ENCODE measurements at places on chromosomes 6 and 20.

DNA sequence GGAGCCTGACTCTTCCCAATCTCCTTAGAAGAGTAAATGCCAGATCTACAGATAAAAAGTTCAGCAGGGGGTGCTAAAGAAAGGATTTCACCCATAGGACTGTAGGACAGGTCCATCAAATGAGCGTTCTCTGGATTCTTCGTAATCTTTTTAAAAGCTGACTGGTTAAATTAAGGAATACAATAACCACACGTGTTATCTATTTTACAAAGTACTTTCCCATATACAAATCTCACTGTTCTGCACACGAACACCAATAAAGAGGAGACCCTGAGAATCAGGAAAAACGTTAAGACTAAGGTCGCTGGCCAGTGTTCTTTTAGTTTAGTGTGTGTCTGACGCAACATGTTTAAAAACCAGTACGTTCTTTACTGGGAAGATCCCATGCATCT lies 542 bp downstream of the TUBE1 start:
- DNase-seq, result no peak

GRCh38 chr6:15317934-15318902 lies 72.3 kb downstream of the JARID2 start:
- DNase-seq, result no peak

DNA sequence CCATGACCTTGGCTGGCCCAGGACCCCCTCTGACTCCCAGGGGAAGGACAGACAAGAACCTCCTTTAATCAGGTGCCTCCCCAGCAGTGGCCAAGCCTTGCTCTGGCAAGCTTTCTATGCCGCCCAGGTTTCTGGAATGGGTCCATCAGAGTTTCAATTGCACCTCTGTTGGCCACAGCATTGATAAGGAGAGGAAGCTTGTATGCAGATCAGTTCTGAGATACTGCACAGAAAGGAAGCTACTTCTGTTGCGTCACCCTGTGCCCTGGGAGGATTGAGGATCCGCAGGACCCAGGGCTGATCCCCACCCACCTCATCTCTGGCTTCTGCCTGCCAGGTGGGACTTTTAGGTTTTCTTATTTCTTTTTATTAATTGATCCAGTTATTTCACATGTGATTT lies 167.2 kb downstream of the TFAP2C start:
- no peak for DNase-seq

- no peak for DNase-seq
Observed at GRCh38 chr20:43827940-43828562, 86.6 kb upstream of the TOX2 start.

DNA sequence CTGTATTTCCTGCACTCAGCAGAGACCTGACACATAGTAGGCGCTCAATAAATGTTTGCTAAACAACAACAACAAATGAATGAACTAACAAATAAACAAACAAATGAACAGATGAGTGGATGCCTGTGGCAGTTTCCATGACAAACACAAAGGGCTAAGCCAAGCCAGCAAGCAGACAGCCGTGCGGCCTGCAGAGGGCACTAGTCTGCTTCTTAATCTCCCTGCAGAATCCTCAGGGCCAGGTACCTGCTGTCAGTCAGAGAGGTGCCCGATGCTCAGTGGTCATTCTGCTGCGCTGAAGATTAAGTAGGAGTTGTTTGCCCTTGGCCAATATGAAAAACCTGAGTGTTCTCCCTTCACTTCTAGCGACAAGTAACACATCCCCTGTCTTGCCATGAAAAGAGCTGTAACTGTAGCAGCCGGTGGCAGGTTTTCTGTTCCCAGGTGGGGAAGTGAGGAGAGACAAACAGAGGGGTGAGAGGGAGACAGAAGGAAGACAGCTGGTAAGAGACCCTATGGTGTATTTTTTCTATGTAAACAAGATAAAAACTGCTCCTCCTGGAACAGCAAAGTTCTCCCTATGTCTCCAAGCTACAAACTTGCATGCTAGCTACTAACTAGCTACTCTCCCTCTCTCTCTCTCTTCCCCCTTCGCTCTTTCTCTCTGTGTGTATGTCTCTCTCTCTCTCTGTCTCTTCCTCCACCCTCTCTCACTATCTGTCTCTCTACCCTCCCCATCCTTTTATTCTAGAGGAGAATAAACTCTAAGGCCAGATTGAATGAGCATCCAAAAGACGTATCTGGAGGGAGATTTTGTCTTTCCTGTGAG lies at the start of gene MC3R:
TSS of gene MC3R (plus strand) at position 779 of the 829 bp plus-strand sequence. CDS start 112 bp downstream, outside the sequence.
- peak; percentile 3 for DNase-seq

DNA sequence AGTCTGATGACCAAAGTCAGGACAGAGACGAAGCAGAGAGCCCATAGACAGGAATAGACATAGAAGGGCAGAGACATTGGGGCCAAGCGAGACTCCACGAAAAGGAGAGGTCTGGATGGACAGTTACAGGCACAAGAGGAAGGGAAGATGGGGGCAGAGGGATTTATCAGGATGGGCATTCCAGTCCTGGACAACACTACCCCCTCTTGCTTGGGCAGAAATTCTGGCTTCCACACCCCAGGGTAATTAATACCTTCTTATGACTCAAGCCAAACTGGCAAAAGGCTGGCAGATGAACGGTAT lies 82.2 kb upstream of the MAFB start:
- DNase-seq, result no peak

GRCh38 chr6:160130729-160131484 lies 9.3 kb downstream of the SLC22A1 start:
- DNase-seq, result no peak

DNA sequence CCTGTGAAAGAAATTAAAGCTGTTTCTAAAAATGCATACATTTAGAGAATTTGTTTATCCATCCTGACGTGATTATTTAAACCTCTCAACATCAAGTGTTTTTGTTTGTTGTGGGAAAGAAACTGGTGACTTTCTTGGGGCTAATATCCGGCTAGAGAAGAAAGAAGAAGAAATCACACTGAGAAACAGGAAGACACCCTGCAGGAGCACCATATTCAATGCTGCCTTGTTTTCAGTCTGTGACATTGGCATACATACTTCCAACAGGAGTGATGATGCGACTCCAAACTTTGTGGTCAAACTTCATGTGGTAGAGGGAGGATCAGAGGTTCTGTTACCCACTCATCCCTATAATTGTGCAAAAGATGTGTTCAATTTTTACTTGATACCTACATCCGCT lies 997.6 kb upstream of the CITED2 start:
- no peak for DNase-seq

- DNase-seq, result no peak
Observed at GRCh38 chr6:89209457-89209856, 7.7 kb downstream of the GABRR1 start.

GRCh38 chr20:38139977-38140753 lies 24.9 kb downstream of the TGM2 start:
- DNase-seq, result no peak

DNA sequence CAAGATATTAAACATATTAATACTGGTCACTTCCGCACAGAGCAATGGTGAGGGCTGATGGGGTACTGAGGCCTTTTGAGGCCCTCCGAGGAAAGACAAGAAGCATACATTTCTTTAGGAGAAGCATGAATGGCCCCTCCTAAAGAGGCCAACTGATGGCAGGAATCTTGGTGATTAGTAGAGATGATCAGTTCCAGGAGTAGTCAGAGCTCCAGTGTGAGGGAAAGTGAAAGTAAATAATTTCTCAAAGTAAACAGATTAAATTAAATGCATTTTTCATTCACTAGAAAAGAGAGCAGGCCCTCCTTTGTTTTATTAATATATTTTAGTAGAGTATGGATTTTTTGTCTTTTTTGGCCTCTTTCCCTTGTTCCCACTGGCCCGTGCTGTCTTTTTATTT lies 38.2 kb downstream of the NOX3 start:
- no peak for DNase-seq

DNA sequence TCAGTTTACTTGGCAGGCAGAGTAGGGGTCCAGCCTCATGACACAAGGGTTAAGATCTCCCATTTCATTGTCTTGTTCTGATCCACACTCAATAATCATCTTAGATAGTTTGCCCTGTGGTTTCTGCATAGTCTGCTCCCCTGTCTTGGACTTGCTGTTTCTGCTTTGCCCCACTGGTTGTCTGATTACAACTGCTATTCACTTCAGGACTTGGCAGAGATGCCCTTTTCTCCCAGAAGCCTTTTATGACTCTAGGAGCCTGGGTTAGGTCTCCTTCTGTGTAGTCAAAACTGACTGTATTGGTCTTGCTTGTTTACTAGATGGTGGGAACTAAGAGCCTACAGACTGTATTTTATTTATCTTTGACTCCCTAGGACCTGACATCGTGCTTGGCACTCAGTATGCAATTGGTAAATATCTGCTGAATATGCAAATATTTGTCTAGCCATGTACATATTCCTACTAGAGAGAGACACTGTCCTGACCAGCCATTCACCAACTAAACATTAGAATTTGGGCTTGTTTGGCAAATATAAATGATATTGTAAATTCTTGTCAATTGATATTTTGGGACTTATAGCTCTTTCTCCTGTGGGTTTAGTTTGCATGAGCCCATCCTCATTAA lies 165.9 kb upstream of the KCNK16 start:
- no peak for DNase-seq

- no peak for DNase-seq
Observed at GRCh38 chr6:161487694-161488093, 213.8 kb upstream of the AGPAT4 start.

DNA sequence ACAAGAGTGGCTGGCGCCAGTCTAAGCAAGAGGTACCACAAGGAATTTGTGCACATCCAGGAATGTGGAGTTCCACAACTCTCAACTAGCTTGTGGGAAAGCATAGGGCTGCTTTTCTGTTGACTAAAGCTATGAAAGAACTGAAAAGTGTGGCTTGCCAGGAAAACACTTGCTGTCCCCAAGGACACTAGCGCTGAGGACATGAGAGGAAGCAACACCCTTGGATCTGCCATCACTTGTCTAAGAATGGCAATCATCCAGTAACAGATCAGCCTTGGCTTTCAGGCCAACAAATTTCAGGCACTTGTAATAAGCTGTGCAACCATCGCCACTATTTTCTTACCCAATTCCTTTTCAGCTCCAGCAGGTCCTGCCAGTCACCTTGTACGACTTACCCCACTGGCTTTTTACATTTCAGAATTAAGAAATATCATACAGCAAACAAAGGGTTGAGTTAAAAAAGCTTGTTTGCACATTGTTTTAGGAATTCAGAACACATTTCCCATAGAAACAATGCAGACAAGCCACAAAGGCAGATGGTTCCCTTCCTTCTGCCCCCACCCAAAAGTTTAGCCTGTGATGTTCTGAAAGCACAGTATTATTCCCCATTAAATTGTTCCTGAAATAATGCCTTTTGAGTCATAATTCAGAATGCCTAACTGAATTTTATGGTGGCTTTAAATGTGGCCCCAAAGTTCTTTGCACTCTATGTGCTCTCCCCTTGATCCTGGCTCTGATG lies 57.9 kb upstream of the SSTR4 start:
- DNase-seq, result no peak

DNA sequence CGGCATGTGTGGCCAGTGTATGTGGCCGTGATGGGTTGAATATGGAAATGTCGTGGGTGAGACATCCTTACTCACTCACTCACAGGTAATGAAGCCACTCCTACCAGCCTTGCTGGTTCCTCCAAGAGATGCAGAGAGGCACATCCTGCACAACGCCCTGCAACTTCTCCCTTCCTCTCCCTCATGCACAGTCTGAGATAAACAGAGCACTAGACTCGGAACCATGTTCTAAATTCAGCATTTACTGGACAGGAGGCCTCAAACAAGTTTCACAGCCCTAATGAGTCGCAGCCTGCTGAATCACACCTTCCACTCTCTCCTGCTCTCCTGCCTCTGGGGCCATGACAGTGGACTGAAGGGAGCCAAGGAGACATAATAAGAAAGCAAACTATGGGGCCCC lies 91.2 kb downstream of the ISM1 start:
- peak; percentile 34 for DNase-seq

- no peak for DNase-seq
Observed at GRCh38 chr20:57310821-57311514, 18.6 kb upstream of the SPO11 start.

GRCh38 chr6:82145926-82146452 lies 101.6 kb downstream of the IBTK start:
- no peak for DNase-seq

- no peak for DNase-seq
Observed at GRCh38 chr6:67683960-67684359, 951.1 kb upstream of the ADGRB3 start.

- DNase-seq, result peak; percentile 26
Observed at GRCh38 chr20:33914919-33915318, 78.8 kb upstream of the RALY start.

- no peak for DNase-seq
Observed at GRCh38 chr20:63087236-63087871, 80.6 kb upstream of the BHLHE23 start.

DNA sequence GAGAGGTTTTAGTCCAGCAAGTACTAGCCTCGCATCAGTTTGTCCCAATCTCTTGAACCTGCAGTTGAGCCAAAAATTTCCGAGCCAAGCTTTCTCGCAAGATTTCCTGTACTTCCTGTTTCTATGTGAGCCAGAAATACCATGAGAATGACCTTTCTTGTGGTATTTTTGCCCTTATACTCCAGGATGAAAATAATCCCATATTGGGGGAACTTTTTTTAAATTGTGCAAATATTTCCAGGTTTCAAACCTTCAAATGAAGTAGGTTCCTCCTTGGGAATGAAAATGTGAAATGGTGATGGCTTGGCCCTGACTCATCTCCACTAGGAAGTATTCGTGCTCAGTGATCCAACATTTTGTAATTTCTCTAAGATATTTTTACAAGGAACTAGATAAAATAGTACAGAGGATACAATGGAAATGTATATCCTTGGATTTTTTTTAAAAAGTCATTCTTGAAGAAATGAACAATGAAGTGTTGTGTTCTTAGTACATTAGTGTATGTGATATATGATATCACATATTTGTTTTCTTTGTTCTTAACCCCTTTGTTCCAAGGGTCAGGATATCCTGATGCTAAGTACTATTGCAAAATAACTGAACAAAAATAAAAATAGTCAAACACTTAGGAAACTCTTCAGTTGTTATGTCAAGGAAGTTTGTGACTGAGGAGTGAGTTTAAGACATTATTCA lies 184.0 kb downstream of the PDE7B start:
- DNase-seq, result no peak

DNA sequence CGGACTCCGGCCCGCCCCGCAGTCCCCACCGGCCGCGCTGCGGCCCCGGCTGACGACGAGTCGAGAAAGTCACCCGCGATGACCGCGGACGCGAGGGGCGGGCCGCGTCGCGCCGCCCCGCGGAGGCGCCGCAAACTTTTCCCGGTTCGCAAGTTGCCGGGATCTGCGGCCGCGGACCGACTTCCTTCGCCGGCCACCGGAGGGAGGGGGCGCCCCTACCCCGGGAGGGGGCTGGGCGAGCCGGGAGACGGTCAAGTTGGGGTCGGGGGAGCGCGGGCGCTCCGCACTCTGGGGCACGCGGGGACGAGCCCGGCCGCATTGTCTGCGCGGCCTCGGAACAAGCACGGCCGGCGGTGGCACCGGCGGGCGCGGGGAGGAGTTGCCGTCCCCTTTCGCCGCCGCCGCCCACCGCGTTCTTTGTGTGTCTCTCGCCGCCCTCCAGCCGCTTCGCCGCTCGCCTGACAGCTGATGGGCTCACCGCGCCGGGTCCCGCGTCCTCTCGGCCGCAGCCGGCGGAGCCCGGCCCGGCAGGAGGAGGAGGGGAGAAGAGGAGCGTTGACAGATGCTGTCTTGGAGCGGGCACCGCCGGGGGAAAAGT lies 131.6 kb downstream of the OGFRL1 start:
- DNase-seq, result no peak

- DNase-seq, result no peak
Observed at GRCh38 chr6:119209452-119210205, 131.2 kb upstream of the FAM184A start.

- no peak for DNase-seq
Observed at GRCh38 chr20:2804852-2805688, 4.6 kb upstream of the CPXM1 start.
